ENCODE measurements at places on chromosomes 3 and 15. TPM values are rescaled to one million over a fixed set of nuclear protein-coding genes. Genes with fewer than 3 reads are reported as not detected.

ZDHHC19 gene
- not detected for total RNA-seq

CTDSPL gene
- total RNA-seq: 41.5 TPM

SPESP1 gene
- not detected for total RNA-seq

NIPA2 gene
- total RNA-seq: 60.9 TPM

LRRC34 gene
- total RNA-seq: 2.2 TPM

GRCh38 chr3:5874931-5875341 lies 687.4 kb downstream of the EDEM1 start:
- DNase-seq: no peak

- DNase-seq: no peak
These were observed 8.8 kb downstream of the KLF15 start for GRCh38 chr3:126348308-126348920.

- no peak for DNase-seq
These were observed 27.7 kb upstream of the MYH15 start for GRCh38 chr3:108538083-108538482.

- DNase-seq: no peak
These were observed 118.2 kb upstream of the THBS1 start for GRCh38 chr15:39462691-39463090.

DNA sequence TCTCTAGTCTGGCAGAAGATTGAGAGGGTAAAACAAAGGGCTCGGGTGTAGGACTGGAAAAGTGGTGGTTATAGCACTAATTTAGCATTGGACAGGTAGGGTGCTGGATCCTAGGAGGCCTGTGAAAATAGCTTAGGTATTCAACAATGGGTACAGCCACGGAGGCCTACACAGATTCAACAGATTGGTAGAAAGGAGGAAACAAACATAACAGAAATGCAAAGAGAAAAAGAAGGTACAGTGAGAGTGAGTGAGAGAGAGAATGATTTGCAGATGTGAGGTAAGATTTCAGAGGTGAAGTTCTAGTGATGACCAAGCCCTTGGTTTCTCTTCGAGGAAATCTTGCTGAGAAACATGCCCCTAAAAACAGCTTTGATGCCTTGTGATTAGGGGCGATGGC lies 37.9 kb downstream of the ADIPOQ start:
- no peak for DNase-seq

GRCh38 chr3:62529230-62529629 lies 155.9 kb upstream of the FEZF2 start:
- DNase-seq: no peak

DNA sequence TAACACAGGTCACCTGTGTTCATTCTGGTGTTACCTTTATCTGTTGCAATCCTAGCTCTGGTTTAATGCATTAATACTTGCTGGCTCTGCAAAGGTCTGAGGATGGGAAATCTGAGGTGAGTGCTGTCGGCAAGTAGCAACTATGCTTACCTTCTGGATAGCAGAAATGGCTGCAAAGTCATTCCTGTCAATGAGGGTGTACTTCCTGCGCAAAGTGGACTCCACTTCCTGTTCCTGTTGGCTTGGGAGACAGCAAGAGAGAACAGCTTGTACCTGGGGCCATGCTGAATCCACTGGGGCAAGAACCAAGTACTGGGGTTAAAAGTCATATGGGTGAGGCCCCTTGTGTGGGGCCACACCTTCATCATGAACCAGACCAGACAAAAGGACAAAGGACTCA lies 37.3 kb downstream of the KIF9 start:
- peak; percentile 4 for DNase-seq

- no peak for DNase-seq
These were observed 48.1 kb downstream of the MAGEF1 start for GRCh38 chr3:184663756-184664155.

DNA sequence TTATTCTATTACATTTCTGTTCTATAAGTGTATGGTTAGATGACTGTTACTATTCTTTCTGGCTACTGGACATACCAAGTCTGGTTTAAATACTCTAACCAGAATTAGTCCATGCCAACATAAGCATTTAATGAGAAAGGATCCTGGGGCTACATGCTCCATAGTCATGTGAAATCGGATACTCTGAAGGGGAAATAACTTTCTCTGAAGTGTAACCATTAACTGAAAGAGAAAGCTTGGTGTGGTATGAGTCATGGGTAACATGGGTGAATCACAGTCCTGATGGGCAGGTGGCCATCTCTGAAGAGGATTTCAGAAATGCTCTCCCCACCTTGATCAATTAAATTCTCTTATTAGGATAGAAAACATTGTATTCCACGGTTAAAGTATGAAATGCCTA lies 69.4 kb downstream of the FHIT start:
- no peak for DNase-seq

DNA sequence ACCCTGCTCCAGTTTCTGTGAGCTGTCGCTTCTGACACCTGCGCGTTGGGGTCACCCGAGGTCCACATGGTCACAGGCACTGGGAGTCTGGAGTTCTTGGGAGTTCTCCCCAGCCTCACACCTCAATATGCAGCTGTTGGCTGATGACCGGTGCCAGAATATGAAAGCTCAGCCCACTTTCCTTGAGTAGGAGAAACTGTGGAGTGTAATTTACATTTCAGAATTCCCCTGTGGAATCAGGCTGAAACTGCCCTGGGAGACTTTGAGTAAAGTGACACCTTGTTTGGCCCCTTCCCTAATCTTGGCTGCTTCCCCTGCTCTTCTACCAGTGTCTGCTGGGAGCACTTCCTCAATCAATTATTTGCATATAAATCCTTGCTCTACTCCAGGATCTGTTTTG lies 255.9 kb downstream of the NFKBIZ start:
- no peak for DNase-seq

- no peak for DNase-seq
These were observed 98.6 kb downstream of the TCF12 start for GRCh38 chr15:57017024-57017423.

Data from chondrocyte (in vitro differentiated cells).